ENCODE measurements at places on chromosomes 12 and 14. TPM values are rescaled to one million over a fixed set of nuclear protein-coding genes. Genes with fewer than 3 reads are reported as not detected.

The TAC3 gene
- 0.64 TPM for polyA plus RNA-seq

The SLC48A1 gene
- polyA plus RNA-seq, result 54.4 TPM

The RPL10L gene
- polyA plus RNA-seq, result 0.11 TPM

The CCDC197 gene
- polyA plus RNA-seq, result not detected

The FOXG1 gene
- 0.04 TPM for polyA plus RNA-seq

The PITPNM2 gene
- 7.5 TPM for polyA plus RNA-seq

The TMPRSS12 gene
- 0.25 TPM for polyA plus RNA-seq

The CCDC38 gene
- 0.99 TPM for polyA plus RNA-seq

The SYNDIG1L gene
- polyA plus RNA-seq, result 0.30 TPM

The NCKAP5L gene
- 23.5 TPM for polyA plus RNA-seq

The CLEC9A gene
- polyA plus RNA-seq, result 0.26 TPM

The PPM1H gene
- 28.9 TPM for polyA plus RNA-seq

The GLT1D1 gene
- 1.7 TPM for polyA plus RNA-seq

The NTF3 gene
- 4.2 TPM for polyA plus RNA-seq

The TMEM119 gene
- 25.2 TPM for polyA plus RNA-seq

The MGST1 gene
- polyA plus RNA-seq, result 43.9 TPM

The ANG gene
- polyA plus RNA-seq, result 3.4 TPM

The AMHR2 gene
- 0.48 TPM for polyA plus RNA-seq

The TGFB3 gene
- 16.9 TPM for polyA plus RNA-seq

The KCNMB4 gene
- polyA plus RNA-seq, result 22.9 TPM

The TMTC2 gene
- 33.5 TPM for polyA plus RNA-seq

The DNAJC22 gene
- 24.5 TPM for polyA plus RNA-seq

The TAS2R42 gene
- not detected for polyA plus RNA-seq

The P2RX2 gene
- 1.8 TPM for polyA plus RNA-seq

The PMCH gene
- polyA plus RNA-seq, result 0.33 TPM

The TAS2R46 gene
- 0.14 TPM for polyA plus RNA-seq

The ARHGAP9 gene
- 3.3 TPM for polyA plus RNA-seq

The E2F7 gene
- polyA plus RNA-seq, result 7.5 TPM

The RNASE7 gene
- polyA plus RNA-seq, result 0.83 TPM

The HEBP1 gene
- 65.9 TPM for polyA plus RNA-seq

The SOAT2 gene
- 3.0 TPM for polyA plus RNA-seq

The HOXC9 gene
- 29.8 TPM for polyA plus RNA-seq

The BBOF1 gene
- 21.4 TPM for polyA plus RNA-seq

The TGM1 gene
- 4.2 TPM for polyA plus RNA-seq
